Motor neuron (in vitro differentiated cells): ENCODE measurements at places on chromosomes 16 and 17. TPM values are rescaled to one million over a fixed set of nuclear protein-coding genes. Genes with fewer than 3 reads are reported as not detected.
A peak's percentile ranks its signal among the peaks of the same experiment; 100 is the strongest.

GRCh38 chr16:23435500-23435899 is 17.5 kb downstream of the COG7 start:
- peak; percentile 87 for ATAC-seq

- no peak for ATAC-seq
Observed at GRCh38 chr16:84916178-84916577, 95.2 kb downstream of the ZDHHC7 start.

Gene CCL16
- not detected in 2 replicates for total RNA-seq

GRCh38 chr16:27591837-27592236 is 41.9 kb downstream of the KATNIP start:
- no peak for ATAC-seq

Gene KRT40
- not detected in 2 replicates for total RNA-seq

DNA sequence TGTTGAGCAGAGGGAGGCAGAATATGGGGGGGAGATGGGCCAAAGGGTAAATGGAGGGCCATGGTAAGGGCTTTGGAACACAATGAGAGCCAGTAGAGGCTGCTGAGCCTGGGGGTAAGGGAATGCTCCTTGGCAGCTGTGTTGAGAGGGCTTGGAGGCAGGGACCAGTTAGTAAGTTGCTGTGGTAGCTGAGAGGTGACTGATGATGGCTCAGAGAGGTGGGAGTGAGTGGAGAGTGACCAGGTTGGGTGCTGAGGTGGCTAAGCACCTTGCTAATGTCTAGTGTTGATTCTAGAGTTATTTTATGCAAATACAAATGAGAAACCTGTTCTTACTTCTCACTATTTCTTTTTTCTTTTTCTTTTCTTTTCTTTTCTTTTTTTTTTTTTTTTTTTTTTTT is 10.8 kb downstream of the SBK1 start:
- ATAC-seq, result no peak

- no peak for ATAC-seq
Observed at GRCh38 chr16:12758670-12759558, 44.8 kb downstream of the CPPED1 start.

- no peak for ATAC-seq
Observed at GRCh38 chr17:37476431-37477120, 13.1 kb upstream of the DUSP14 start.

DNA sequence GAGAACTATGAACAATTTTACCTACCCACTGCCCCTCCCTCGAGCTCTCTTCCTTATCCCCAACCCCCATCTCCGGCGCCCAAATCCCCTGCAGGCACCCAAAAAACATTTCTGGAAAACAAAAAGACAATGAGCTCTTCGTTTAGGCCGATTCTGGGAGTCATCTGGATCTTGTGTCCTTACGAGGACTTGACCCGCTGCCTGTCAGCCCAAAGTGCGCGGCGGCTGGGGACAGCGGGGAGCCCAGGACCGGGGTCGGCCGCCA is 524 bp downstream of the STRADA start:
- no peak for ATAC-seq

- peak; percentile 36 for ATAC-seq
Observed at GRCh38 chr17:78865682-78866390, 25.2 kb upstream of the USP36 start.

Gene RGS11
- total RNA-seq, result 2.4 and 3.7 TPM in 2 replicates

Gene NUBP2
- 53.7 and 55.2 TPM in 2 replicates for total RNA-seq

Gene TMEM100
- total RNA-seq, result 14.1 and 15.1 TPM in 2 replicates

- ATAC-seq, result peak; percentile 58
Observed at GRCh38 chr16:69143116-69143515, 10.7 kb downstream of the UTP4 start.

Gene BIRC5
- 38.4 and 46.8 TPM in 2 replicates for total RNA-seq

DNA sequence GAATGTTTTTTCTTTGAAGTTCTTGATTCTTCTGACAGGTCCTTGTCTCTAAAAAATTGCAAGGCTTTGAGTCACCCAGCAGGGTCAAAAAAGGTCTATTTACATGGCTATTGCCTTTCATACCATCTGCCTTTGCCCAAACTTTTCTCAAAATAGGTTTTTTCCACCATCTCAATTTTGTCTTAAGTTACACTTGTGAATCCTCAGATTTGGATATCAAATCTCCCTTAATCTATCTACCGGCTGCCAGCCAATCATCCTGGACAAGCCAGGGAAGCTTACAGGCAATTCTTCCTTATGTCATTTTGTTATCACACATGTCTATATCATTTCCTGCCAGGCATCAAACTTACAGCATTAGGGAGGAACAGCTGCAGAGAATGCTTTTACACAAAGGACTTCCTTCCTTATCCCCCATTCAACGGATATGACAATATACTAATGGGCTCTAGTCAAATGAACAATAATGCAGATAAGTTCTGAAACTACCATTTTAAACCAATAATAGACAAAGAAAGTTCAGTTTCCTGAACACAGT is 104.1 kb upstream of the CORO6 start:
- ATAC-seq, result no peak

- no peak for ATAC-seq
Observed at GRCh38 chr16:54342966-54343365, 56.4 kb upstream of the IRX3 start.

- ATAC-seq, result no peak
Observed at GRCh38 chr17:47807421-47807820, 14.2 kb downstream of the OSBPL7 start.

Gene DOC2B
- total RNA-seq, result 5.7 and 6.6 TPM in 2 replicates

DNA sequence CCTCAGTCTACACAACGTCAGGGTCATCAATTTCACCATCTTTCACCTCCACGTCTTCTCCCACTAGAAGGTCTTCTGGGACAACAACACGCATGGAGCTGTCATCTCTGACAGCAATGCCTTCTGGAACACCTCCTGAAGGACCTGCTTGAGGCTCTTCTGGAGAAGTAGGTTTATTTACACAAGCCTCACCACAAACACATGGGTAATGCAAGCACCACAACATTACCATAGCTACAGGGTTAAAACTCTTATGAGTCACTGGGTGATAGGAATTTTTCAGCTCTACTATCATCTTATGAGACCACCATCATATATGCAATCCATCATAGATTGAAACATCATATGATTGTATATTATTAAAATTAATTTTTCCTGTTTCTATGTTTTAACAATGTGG is 215.4 kb downstream of the CHD9NB start:
- ATAC-seq, result no peak

GRCh38 chr16:637081-638018 is 1.2 kb upstream of the METTL26 start:
- ATAC-seq, result peak; percentile 1

GRCh38 chr16:5895976-5896375 is 798.4 kb upstream of the EEF2KMT start:
- ATAC-seq, result no peak

DNA sequence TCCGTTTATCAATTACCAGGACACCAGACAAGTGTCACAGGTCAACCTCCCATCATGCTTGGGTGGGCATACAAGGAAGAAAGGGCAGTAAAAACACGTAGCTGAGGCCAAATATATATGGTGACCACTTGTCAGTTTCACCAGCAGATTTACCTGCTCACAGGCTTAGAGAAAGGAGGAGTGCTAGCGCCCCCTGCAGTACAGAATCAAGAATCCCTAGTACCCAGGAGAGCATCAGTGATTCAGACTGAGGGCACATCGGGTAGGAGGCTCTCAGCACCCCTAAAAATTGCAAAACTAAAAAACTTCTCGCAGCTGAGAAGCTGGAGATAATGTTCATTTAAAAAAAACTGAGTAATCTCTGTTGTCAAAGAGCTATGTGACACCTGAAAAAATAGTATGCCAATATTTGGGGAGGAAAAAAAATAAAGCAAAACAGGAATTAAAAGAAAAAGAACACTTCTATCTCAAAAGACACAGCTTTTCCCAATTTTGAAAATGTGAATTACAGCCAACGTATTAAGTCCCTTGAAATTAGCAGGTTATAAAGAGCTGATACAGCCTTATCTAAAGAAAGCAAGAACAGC is 21.2 kb upstream of the MON1B start:
- ATAC-seq, result peak; percentile 47
